Stimulated activated CD4-positive, alpha-beta T cell treated with anti-CD3 and anti-CD28 coated beads, Interleukin-1b, Interleukin-23, amount 100 ng/mL, for 48 hours (primary cell): ENCODE measurements at places on chromosomes 13 and 19.
A peak's percentile ranks its signal among the peaks of the same experiment; 100 is the strongest.

DNA sequence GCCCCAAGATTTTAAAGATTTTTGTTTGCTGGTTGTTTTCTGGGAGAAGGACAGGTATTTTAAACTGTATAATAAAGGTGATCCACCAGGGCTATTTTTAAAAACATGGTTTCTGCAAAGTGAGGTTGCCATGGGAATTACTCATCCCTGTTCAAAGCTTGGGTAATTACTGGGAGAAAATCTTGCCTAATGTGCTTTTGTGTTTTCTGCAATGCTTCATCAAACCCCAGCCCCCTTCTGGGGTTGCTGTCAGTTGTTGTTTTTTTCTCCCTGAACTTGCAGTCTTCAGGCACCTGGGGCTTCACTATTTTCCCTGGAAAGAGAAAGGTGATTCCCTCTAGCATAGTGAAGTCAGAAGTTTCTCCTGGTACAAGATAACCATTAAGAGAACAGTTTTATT, 277.2 kb downstream of the NALCN start:
- no peak for DNase-seq

DNA sequence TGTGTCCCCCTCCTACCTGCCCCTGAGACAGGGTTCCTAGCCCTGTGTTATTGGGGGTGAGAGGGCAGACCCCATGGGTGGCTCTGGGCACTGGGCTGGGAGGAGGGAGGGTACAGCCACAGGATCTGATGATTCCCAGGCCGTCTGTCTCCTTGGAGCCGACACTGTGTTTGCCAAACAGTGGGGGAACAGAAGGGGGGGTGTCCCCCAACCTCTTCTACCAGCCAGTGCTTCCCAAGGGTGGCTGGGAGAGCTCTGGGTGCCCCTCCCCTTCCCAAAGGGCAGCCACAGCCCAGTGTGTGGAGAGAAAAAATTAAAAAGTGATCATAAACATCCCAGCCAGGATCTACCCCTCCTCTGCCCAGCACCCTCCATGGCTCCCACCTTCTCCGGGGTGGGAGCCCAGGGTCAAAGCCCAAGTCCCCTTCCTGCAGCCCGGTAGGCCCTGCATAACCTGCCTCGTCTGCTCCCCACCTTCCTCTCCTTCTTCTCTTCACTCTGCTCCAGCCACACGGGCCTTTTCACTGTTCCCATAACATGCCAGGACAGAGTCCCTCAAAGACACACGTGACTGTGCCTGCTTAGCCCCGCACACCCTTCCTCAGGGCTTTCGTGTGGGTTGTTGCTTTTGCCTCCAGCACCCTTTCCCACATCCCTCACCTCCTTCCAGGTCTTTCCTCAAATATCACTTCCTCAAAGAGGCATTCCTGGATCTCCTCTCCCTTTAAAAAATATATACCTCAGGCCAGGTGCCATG, 1.4 kb upstream of the PLIN4 start:
- no peak for DNase-seq

DNA sequence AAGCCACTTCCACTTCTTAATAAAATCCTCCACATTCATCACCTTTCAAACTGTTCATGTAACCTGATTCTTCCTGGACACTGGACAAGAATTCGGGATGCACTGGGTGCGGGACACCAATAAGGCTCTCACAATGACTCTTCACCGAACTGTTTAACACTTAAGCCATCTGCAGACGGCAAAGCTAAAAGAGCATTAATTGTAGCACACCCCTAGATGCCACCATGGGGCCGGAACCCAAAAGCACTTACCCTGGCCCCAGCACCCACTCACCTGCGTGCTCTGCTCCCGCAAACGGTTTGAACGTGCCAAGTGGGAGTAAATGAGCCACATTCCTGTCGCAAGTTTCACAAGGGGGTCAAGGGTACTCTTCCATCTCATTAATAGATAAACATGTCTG, 254.3 kb upstream of the PRR20A start:
- no peak for DNase-seq

- DNase-seq, result no peak
These were observed 376.1 kb downstream of the DLEU7 start for GRCh38 chr13:50467156-50468110.

DNA sequence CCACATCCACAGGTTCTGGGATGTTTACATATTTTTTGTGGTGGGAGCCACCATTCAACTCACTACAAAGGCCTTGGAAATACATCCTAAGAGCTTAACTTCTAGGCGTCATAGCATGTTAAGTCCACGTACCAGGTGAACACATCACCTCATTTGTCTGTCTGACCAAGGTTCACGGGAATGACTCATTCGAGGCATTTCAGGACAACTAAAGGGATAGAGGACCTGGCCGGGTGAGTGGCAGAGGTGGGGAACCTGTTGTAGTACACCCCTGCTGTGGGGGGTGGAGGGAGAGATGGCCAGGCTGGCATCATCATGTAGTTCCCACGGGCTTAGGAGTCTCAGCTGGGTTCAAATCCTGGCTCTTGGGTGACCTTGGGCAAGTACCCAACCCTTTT, 51.5 kb downstream of the BICRA start:
- DNase-seq, result no peak

- DNase-seq, result no peak
These were observed 44.2 kb upstream of the HOMER3 start for GRCh38 chr19:18985257-18985656.

- no peak for DNase-seq
These were observed 36.1 kb downstream of the WDFY2 start for GRCh38 chr13:51620165-51620983.

DNA sequence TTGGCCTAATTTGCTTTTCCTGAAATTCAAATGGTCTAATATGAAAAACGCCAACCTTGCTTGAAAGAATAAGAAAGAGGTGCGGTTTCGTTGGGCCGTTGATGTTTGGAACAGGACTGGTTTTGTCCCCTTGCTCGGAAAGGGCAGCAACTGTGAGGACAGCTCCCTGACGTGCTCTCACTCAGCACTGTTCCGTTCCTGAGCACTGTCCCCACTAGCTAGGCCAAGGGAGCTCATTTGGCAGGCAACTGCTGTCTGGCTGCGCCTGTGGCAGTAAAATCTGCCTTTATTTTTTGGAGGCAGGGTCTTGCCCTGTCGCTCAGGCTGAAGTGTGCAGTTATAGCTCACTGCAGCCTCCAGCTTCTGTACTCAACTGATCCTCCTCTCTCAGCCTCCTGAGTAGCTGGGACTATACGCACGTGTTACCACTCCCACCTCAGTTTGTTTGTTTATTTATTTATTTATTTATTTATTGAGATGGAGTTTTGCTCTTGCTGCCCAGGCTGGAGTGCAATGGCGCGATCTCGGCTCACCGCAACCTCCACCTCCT, 4.5 kb downstream of the LDLR start:
- DNase-seq, result no peak

DNA sequence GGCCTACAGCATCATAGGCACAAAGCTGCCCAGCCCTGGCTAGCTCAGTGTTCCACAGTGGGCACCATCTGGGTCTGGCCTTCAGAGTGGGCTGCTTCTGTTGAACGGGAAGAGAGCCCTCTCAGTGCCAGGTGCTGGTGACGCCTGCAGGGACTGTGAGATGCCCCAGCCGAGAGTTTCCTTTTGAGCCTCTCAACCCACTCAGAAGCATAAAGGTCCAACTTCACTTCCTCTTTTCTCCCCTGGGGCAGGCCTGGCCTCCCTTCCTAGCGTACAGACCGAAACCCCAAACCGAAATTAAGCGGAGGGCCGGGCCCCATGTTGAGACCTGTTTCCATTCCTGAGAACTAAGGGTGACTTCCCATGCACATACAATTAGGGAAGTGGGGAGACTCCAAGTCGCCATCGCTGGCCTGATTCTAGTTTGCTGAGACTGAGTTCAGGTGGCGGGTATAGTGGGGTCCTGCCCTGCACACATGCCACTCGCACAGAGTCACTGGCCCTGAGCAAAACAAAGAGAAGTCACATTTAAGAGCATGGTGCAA, 6.9 kb downstream of the RAB8A start:
- peak; percentile 56 for DNase-seq
